ENCODE measurements at places on chromosomes 7 and 10.

- DNase-seq: no peak
Measured at GRCh38 chr7:151775547-151776443, 101.1 kb downstream of the PRKAG2 start.

DNA sequence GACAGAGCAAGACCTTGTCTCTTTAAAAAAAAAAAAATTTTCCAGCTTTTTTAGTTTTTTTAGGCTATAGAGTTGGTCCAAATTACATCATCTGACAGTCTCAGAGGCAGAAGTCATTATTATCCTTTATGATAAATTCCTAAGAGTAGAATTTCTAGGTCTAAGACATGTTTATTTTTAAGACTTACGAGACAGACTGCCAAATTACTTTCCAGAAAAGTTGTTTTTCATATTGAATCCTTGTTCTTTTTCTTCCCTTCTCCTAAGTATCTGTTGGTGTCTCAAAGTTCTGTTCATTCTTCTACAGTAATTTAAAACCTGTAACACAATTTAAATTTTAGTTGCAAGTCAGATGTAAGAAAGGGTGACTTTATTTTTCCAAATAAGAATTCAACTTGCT, 421.4 kb downstream of the GALNT17 start:
- DNase-seq: no peak

- DNase-seq: no peak
Measured at GRCh38 chr10:91700788-91701444, 68.0 kb upstream of the PPP1R3C start.

- no peak for DNase-seq
Measured at GRCh38 chr7:129779602-129780256, 168.2 kb downstream of the NRF1 start.

DNA sequence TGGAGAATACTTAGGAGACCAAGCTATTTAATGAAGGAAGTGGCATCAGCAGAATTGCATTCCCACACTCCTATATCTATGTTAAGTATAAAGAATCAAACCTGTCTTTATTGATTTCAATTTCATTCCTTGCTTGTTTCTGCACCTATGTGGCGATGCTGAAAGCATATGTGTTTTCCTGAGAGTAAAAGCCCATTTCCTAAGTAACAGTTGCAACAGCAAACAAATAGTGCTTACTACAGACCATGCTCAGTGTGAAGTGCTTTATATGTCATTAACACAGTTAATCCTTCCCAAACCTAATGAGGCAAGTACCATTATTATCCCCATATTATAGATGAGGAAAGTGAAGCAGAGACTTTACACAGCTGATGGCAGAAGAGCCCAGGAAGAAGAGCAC, 552.1 kb downstream of the PARD3 start:
- DNase-seq: no peak

- DNase-seq: no peak
Measured at GRCh38 chr7:21707566-21707965, 164.7 kb downstream of the DNAH11 start.

GRCh38 chr10:133156674-133157579, 3.1 kb upstream of the KNDC1 start:
- DNase-seq: no peak

DNA sequence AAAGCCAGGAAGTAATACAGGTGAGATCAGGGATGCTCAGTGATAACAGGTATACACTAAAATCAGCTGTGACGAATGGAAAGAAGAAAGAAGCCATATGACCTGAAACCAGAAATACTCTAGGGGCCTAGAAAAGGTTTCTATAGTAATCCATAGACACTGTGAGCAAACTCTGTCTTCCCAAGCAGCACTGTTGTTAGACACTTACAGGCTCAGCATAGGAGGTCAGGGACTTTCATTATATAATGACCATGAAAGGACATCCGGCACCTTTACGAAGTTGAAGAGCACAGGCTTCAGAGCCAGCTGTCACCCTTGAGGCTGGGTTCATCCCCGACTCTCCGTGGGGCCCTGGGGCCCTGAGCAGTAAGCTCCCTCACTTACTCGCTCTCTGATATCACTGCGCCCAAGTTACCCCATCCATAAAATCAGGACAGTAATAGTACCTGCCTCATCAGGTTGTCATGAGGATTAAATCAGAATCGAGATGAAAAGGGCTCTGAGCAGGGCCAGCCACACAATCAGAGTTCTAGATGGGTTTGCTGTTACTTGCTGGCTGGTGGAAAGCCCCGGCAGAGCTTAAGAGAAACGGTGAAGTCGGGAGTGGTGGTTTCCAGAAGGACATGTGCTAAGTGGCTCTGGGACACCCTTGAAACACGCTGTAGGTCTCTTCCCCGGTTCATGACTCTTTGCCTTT, 79.5 kb downstream of the ITIH5 start:
- DNase-seq: no peak

DNA sequence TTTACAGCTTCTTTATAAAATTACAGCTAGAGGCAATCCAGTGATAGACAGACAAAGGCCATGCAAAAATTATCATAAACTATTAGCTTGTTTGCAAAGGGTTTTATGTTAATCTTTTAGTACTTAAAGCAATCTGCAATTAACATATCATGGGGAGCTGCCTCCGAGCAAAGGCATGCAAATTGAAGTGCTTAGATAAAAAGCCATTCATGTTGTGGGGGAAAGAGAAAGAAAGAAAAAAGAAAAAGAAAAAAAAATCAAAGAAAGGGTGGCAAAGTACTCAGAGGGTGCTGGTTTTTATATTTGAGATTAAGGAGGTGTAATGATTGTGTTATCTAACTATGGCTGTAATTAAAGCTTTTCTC, 799.5 kb downstream of the LRMDA start:
- no peak for DNase-seq

GRCh38 chr10:119031496-119032059, 2.1 kb downstream of the NANOS1 start:
- DNase-seq: no peak

DNA sequence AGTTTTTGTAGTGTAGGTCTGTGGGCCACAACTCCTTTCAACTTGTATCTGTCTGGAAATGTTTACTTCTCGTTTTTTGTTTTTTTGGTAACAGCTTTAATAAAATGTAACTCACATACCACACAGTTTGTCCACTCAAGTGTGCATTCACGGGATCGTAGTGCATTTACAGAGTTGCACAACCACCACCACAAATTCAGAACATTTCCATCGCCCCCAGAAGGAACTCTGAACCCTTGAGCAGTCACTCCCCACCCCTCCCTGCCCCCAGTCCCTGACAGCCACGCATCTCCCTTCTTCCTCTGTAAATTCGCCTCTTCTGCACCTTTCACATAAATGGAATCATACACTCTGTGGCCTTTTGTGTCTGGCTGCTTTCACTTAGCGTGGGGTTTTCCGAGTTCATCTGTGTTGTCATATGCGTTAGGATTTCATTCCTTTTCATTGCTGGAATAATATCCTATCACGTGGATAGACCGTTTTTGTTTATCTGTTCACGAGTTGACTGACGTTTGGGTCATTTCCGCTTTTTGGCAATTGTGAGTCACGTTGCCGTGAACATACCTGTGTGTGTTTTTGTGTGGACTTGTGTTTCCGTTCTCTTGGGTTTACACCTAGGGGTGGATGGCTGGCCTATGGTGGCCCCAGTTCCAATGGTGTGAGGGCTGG, 10.3 kb downstream of the JAKMIP3 start:
- no peak for DNase-seq

GRCh38 chr7:1131471-1132265, 28.3 kb downstream of the ZFAND2A start:
- DNase-seq: no peak

- DNase-seq: no peak
Measured at GRCh38 chr10:5040010-5040673, 36.5 kb upstream of the AKR1C2 start.

- DNase-seq: peak; percentile 58
Measured at GRCh38 chr10:91251430-91252056, 31.1 kb downstream of the PCGF5 start.

DNA sequence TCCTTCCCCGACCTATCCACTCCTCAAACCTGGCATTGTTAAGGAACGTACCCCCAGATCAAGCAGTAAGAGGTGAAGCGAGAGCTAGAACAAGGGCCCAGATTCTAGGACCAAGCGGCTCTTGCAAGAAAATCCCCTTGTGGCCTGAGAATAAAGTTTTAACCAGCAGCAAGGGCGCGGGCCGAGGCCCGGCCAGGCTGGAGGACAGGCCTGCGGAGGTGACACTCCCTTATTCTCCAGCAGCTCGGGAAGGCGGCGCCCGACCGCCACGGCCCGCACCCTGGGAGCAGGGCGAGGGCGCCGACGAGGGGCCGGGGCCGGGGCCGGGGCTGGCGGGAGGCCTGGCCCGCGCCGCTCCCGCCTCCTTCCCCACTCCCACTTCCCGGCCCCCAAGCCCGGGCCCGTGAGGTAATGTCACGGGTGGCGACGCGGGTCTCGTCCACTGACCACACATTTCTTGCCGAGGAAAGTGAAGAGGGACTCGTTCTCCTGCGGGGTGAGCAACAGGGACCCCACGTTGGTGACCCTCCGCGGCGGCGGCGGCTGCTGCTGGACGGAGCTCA, 551 bp downstream of the WASL start:
- peak; percentile 56 for DNase-seq

DNA sequence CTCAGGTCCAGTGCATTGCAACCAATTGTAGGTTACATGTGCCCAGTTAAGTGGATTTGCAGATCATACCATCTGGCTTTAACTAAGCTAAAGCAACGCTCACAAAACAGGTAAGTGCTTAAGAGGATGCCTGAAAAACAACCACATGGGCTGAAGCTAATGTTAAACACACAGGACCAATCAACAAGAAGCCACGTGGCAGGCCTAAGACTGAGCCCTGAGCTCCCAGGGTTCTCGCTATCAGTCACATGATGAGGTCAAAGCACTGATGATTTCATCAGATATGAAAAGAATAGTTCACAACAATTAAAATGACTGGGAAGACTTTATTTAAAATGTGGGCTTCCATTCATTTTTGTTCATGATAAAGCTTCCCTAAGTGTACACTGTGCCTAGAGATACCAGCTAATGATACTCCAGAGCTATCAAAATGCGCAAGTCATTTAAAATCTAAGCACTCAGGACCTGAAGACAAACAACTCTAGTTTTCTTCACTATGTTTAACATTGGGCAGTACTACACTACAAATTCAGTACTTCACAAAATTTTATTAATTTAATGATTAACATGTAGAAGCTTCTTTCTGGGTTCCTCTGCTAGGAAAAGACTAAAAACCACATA, 90.6 kb downstream of the PIP4K2A start:
- no peak for DNase-seq

- no peak for DNase-seq
Measured at GRCh38 chr10:91313796-91314485, 93.5 kb downstream of the PCGF5 start.

- no peak for DNase-seq
Measured at GRCh38 chr7:94874036-94874785, 33.2 kb upstream of the PPP1R9A start.

- peak; percentile 54 for DNase-seq
Measured at GRCh38 chr7:909358-910329, 33.3 kb downstream of the GET4 start.

- no peak for DNase-seq
Measured at GRCh38 chr10:88259381-88259780, 323.7 kb downstream of the RNLS start.

- DNase-seq: no peak
Measured at GRCh38 chr7:40133561-40134427, 628 bp downstream of the MPLKIP start.

- DNase-seq: no peak
Measured at GRCh38 chr10:78458983-78459638, 425.4 kb downstream of the RPS24 start.

- no peak for DNase-seq
Measured at GRCh38 chr10:13372524-13372923, 24.4 kb upstream of the SEPHS1 start.

DNA sequence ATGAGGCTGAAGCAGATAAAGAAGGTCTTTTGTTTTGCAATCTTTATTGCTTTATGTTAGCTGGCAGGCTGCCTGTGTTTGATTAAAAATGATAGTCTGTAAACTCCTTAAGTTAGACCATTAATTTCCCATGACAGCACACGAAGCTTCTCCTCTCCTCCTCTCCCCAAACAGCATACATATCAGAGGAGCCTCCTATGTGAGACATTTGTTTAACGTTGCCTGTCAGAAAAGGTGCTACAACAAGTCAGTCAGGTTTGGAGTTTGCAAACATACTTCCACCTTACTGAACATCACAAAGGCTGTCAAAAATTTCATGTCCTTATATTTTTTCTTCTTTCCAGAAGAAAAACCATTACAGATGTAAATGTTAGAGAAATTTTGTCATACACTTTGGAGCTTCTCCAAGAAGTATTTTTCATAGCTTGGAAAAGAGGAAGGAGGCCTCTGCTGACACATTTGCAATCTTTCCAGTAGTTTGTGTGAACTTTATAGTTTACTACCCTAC, 393.1 kb downstream of the EXOC4 start:
- DNase-seq: no peak

DNA sequence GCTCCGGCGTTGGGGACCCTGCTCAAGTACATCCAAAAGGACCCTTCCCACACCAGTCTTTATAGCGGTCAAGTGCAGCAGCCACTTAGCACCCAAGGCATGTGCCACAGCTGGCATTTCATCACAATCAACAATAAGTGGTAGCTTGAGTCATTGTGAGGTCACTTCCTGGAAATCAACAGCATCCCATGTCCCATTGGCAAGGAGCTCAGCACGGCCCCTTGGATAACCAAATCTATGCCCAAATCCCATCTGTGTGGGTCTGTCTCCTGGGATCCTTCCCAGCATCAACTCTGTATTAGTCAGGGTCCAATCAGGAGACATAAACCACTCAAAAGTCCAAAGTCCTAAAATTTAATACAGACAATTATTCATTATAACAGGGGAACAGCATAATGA, 27.1 kb downstream of the MDH2 start:
- DNase-seq: no peak
